ENCODE measurements at places on chromosomes 16 and 17.

DNA sequence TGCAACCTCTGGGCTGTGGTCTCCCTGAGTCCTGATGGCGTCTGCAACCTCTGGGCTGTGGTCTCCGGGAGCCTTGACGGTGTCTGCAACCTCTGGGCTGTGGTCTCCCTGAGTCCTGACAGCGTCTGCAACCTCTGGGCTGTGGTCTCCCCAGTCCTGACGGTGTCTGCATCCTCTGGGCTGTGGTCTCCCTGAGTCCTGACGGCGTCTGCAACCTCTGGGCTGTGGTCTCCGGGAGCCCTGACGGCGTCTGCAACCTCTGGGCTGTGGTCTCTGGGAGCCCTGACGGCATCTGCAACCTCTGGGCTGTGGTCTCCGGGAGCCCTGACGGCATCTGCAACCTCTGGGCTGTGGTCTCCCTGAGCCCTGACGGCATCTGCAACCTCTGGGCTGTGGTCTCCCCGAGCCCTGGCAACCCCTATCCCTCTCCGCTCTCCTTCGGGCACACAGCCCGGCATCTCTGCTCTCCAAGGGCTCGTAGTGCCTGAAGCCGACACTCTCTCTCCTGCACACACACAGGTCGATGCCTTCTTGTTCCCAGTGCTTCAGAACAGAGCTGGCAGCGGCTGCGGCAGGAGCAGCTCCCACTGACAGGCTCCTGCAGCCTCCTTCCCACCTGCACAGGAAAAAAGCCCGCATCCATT is 45.6 kb downstream of the METRNL start:
- DNase-seq, result no peak
- no peaks in the 10 kb centered on the region for H3K27me3 ChIP-seq
- no peak overlapping the region for H3K27ac ChIP-seq

GRCh38 chr17:32590974-32591373 is 104.2 kb downstream of the CDK5R1 start:
- H3K4me1 ChIP-seq, result no peaks in the 10 kb centered on the region
- no peaks in the 10 kb centered on the region for H3K27me3 ChIP-seq
- DNase-seq, result no peak

- no peak overlapping the region for H3K4me3 ChIP-seq
- H3K4me1 ChIP-seq, result no peaks in the 10 kb centered on the region
- no peak for DNase-seq
- H3K27ac ChIP-seq, result no peak overlapping the region
- H3K27me3 ChIP-seq, result peaks cover under 1% of the 10 kb centered on the region
Measured at GRCh38 chr16:79665970-79666369, 65.4 kb upstream of the MAF start.

DNA sequence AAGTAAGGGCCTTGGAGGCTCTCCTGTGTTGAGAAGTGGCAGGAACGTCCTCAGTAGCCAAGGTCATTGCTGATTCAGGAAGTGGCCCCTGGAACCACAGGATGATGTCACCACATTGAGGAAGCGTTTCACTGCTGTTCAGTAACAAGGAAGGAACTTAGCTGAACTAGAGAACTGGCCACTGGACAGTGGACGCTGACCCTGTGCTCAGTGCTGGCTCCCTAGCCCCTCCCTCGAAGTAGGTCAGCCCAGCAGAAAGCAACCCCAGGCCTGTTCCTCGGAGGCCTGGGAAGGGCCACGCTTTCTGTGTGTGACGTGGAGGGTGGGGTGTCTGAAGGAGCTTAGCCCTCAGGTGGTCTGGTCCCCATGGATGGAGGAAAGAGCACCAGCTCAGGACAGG is 58.3 kb downstream of the B9D1 start:
- H3K36me3 ChIP-seq, result no peaks in the 10 kb centered on the region
- peaks cover 4% of the 10 kb centered on the region for H3K4me1 ChIP-seq
- H3K27me3 ChIP-seq, result no peaks in the 10 kb centered on the region
- no peak for DNase-seq
- no peak overlapping the region for H3K27ac ChIP-seq

DNA sequence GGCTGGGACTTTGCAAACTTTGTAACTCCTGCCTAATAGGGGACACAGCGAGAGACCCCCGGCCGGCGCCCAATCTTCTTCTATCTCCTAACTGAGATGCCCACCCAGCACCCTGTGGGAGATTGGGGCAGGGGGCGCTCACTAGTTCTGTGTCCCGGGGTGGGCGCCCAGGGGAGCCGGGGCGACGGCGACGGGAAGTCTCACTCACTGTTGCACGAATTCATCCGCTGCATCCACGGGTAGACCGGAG is 3.9 kb upstream of the HOXB5 start:
- no peak for DNase-seq
- H3K27ac ChIP-seq, result no peak overlapping the region
- H3K27me3 ChIP-seq, result peaks cover 4% of the 10 kb centered on the region
- H3K4me3 ChIP-seq, result peak overlapping the region; percentile 52
- H3K4me1 ChIP-seq, result peaks cover 40% of the 10 kb centered on the region

DNA sequence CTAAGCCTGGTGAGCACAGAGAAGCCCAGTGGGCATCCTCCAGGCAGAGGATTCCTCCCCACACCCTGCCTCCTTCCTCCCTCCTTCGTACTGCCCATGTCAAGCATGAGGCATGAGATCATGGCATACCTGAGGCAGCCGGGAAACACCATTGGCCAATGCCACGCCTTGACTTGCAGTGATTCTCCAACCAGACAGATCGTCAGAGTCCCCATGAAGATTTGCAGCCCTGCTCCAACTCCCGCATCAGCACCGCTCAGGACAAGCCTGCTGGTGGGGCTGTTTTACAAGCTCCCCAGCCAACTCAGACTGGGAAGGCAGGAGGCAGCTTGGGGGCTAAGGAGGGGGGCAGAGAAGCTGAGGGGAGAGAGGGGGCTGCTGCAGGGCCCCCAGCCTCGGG is 2.9 kb upstream of the KRT16 start:
- peak; percentile 46 for DNase-seq
- H3K4me1 ChIP-seq, result no peaks in the 10 kb centered on the region
- no peaks in the 10 kb centered on the region for H3K27me3 ChIP-seq
- H3K4me3 ChIP-seq, result no peak overlapping the region

- DNase-seq, result no peak
- peaks cover 9% of the 10 kb centered on the region for H3K4me1 ChIP-seq
- no peak overlapping the region for H3K4me3 ChIP-seq
- no peak overlapping the region for H3K27ac ChIP-seq
- H3K27me3 ChIP-seq, result no peaks in the 10 kb centered on the region
- H3K36me3 ChIP-seq, result no peaks in the 10 kb centered on the region
Measured at GRCh38 chr16:68486502-68487202, 38.3 kb upstream of the SMPD3 start.

DNA sequence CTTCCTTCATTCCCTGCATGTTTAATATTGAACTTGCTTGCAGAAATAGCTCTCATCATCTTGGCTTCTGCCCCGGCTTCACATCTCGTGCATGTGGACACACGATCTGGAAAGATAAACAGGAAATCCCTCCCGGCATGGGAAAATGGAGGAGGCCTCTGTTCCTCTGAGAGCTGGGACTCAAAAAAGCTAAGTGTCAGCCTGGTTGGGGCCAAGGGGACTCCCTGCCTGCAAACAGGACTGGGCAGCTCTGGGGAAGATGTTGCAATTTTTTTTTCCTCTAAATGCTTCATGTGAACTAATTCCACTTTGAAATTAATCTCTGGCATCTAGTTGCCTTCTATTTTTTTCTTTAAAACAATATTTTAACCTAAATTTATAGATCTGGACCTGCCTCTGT is 24.8 kb downstream of the ITPRIPL2 start:
- H3K4me1 ChIP-seq, result peaks cover 16% of the 10 kb centered on the region
- no peaks in the 10 kb centered on the region for H3K27me3 ChIP-seq
- no peaks in the 10 kb centered on the region for H3K36me3 ChIP-seq
- H3K27ac ChIP-seq, result no peak overlapping the region

DNA sequence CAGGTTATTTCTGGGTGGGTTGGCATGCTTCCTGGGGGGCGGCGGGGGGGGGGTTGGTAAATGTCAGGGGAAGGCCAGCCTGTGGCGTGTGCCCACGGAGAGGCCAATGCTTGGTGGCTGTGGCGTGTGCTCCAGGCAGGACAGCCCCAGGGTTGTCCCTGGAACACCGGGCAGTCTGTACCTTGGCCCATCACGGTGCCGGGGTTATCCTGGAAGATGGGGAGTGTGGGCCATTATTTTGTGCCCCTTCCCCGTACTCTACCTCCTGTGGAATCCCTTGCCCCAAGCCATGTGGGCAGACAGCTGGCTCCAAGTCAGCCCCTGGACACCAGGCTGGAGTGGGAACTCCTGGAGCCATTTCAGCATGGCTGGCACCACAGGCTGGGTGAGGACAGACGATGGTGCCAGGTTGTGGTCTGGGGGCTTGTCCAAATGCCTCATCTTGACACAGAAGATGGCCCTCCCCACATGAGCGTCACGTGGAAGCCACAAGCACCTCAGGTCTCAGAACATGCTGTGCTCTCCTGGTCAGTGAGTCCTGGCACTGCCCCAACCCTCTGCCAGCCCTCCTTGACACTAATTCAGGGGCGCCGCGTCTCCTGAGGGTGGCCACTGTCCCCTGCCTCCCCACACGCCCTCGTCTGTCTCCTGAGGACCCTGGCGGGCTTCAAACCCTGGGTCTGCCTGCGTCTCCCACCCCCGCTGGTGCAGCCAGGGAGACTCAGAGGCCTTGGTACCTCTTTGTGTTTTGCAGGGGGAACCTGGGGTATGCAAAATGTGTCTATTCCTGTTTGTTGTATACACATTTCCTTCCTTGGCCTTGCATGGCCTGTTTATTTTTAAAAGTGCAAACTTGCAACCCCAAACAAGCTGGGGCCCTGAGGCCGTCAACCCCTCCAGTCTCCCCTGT is 4.3 kb downstream of the SLC16A3 start:
- H3K4me3 ChIP-seq, result no peak overlapping the region
- H3K27me3 ChIP-seq, result no peaks in the 10 kb centered on the region
- peaks cover 54% of the 10 kb centered on the region for H3K4me1 ChIP-seq
- no peak for DNase-seq

DNA sequence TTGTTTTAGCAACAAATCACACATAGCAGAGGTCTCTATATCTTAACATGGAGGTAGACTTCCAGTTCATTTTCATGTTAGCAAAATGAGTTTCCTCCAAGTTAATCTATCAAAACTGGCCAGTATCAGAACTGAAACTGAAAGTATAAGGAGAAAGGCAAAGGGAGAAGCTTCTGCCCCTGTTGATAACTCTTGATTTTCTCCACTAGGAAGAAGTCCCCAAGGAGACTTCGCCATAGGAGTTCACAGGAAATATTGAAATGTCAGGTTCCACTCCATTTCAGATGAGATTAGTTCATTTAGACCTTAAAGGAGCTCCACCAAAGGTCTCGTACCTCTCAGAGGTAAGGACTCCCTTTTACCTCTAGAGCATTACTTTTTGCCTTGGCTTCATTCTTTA is 1.2 kb upstream of the OGFOD3 start:
- 0 out of 2 replicates have a peak, but pooled peaks cover 3% of the 10 kb centered on the region for H3K4me1 ChIP-seq
- H3K27ac ChIP-seq, result no peak overlapping the region
- H3K36me3 ChIP-seq, result peaks cover 4% of the 10 kb centered on the region

All from Caco-2 (cell line).